ENCODE measurements at places on chromosomes 16 and 17.

GRCh38 chr17:76934561-76935320 lies 66.5 kb downstream of the MGAT5B start:
- no peak for DNase-seq

- peak; percentile 40 for DNase-seq
Measured at GRCh38 chr17:14299280-14300141, 1.4 kb upstream of the HS3ST3B1 start.

- no peak for DNase-seq
Measured at GRCh38 chr17:78512976-78513375, 64.2 kb downstream of the DNAH17 start.

DNA sequence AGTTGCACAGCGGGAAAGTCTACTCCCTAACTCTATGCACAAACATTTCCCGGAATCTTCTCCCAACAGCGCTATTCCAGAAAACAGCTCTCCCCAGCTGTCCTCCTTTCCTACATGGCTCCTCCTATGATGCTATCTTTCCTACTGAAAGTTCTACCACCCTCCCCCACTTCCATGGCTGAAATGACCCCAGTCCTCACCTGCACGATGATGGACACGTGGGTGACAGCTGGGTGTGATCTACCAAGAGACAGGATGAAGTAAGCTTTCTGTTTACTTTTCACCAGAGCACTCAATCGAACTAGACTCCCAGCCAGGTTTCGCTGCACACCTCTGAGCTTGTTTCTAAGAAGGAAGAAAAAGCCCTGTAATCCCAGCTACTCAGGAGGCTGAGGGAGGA lies 10.7 kb downstream of the CTC1 start:
- no peak for DNase-seq

DNA sequence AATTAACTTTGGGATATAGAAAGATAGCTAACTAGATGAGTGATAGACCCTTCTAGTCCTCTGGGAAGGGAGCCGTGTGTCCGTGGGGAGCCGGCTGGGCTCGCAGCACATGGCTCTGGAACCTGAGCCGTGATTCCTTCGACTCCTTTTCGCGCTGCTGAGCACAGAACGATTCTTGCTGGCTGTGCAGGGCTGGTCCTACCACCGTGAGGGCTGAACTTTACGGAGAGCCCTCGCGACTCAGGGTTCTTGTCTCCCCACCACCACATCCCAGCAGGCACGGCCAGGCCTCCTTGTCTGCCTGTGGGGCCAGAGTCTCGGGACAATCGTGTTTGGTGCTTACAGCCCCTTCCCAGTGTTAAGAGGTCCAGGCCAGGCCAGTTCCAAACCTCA lies 13.8 kb upstream of the TCF25 start:
- no peak for DNase-seq

GRCh38 chr17:71024172-71024571 lies 854.8 kb downstream of the KCNJ2 start:
- no peak for DNase-seq
